ENCODE measurements at places on chromosomes 4 and X.

DNA sequence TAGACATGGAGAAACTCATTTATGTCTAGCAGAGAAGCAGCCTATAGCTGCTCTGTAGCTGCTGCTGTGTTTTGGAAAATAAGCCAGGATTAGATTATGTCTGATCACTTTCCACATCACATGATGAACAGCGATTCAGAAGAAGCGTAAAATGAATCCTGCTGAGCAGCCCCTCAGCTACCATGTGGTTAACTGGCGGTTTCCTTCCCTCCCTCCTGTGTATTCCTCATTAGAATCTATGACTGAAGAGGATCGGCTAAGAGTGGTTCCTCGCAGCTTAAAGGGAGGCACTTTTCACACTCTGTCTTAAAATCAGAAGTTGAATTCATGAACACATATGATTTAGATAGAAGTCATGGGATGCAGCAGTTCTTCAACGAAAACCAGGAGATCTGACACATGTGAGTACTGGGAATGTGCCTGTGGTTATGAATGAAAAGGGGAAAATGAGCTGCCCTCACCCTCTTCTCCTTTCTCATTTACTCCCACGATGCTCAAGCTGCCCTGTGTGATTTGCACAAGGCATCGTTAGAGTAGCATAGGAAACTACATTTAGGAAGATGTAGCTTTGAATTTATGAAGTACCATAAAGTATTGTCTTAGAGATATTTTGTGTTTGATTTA, at the start of gene PPEF1:
Gene PPEF1 (plus strand): TSS at position 220 of the 624 bp plus-strand sequence. CDS start 136 bp downstream, at position 356.
- DNase-seq: no peak

GRCh38 chr4:7829652-7830580, 109.7 kb downstream of the AFAP1 start:
- no peak for DNase-seq

DNA sequence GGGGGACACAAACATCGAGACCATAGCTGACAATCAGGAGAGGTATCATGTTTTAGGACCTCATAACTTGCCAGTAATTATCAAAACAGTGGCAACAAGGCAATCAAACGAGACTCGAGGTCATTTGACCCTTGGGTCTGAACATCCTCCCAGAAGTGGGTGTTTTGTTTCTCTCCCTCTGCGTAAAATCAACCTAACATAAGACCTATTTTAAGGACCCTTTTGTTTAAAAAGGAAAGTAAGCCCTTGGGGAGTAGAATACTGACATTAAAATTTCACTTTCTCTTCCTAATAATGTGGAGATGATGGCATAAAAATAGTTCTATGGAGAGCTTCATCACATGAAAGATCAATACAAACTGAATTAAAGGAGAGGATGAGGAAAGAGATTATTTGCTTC, 106.2 kb upstream of the PUDP start:
- DNase-seq: no peak

DNA sequence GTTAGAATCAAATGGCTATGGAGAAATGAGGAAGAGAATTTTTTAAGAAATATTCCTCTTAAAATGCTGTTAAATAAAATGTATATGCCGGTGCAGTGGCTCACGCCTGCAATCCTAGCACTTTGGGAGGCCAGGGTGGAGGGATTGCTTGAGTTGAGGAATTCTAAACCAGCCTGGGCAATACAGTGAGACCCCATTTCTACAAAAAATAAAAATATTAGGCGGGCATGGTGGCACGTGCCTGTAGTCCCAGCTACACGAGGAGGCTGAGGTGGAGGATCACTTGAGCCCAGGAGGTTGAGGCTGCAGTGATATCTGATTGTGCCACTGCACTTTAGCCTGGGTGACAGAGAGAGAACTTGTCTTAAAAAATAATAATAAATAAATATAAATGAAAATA, 7.9 kb upstream of the FUNDC1 start:
- DNase-seq: no peak

DNA sequence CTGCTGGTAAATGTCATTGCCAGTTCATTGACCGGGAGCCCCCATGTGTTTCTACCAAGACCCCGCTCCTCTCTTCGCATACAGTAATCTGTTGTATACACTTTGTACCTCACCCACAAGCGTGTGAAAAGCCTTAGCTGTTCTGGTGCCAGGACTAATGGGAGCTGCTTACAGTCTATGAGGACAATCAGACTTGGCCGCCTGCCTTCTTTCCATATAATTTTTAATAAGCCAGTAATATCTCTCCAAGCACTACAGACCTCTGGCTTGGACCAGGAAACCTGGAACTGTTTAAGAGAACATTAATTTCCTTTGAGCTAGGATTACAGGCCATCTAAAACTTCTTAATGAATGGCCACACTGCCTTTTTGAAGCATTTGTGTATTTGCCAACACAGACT, 149.7 kb upstream of the MSX1 start:
- no peak for DNase-seq

- no peak for DNase-seq
Observed at GRCh38 chrX:94854251-94854650, 1180.2 kb downstream of the FAM133A start.

DNA sequence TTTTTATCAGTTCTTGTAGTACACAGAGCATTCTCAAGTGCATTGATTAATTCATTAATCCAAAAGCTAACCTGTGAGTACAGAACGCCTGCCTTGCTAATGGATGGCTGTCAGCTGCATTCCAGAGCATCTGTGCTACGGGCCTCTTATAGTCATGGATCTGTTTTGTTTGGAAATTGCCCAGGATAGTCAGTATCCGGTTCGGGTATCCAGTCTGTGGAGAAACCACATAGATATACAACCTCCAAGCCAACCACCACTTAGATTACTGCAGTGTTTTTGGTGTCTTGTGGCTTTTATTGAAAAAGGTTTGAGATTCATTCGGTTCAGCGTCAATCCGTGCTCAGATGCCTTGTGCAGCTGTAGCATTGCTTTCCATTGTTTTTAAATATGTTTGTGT, 4.0 kb downstream of the LAP3 start:
- DNase-seq: no peak

GRCh38 chr4:38354421-38354820, 309.6 kb upstream of the KLF3 start:
- DNase-seq: no peak

DNA sequence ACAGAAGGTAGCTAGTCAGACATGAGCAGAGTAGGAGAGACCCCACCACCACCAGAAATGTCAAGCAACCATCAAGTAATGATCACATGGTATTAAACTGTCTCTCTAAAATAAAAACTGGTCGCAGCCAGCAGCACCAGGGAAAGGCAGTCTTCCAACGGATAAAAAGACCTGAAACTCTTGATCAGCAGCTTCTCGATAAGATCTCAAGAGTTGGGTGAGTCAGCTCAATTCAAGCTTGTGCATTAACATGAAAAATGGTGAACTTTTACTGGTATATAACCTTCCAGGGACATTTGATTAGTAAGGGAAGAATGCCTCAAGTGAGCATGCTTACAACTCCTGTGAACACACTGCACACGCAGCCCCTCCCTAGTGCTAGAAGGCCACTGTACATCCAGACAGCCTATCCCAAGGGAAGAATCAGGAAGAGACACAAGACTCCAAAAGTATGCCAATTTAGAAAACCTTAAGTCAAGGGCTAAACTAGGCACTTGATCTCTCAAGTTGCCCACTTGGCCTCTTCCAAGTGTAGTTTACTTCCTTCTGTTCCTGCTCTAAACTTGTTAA, 270.0 kb upstream of the GNPDA2 start:
- no peak for DNase-seq

GRCh38 chr4:85763202-85763601, 288.3 kb downstream of the ARHGAP24 start:
- DNase-seq: no peak

DNA sequence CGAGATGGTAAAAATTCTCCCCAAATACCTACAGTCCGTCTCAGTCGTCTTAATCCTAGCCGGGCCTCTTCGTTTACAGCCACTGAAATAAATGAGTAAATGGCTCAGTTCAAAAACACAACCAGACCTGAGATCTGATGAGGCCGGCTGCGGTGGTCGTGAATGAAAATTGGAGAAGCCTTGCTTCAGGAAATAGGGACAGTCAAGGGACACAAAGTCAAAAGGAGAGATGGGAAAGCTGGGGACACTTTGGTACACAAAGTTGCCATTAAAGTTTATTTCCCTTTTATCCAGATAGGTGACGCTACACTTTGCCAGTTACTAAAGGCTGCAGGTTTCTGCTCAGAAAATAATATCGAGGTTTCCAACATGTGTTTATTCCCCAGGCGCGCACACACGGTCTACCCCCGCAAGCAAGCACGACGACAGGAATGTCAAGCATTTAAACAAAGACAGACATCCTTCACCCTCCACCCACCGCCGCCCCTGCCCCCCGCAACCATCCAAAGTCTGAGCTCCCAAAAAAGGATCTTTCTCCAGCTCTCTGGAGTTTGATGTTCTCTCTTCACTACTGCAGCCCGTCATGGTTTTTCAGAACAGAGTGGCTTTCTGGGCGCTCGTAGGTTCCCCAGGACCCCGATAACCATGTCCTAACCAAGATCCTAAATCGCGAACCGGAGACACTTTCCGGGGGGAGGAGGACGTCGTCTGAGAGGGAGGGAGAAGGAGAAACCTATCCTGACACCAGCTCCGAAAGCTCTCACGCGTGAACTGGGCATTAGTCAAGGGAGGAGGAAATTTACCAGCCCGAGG, 1.3 kb upstream of the PCDH7 start:
- no peak for DNase-seq

DNA sequence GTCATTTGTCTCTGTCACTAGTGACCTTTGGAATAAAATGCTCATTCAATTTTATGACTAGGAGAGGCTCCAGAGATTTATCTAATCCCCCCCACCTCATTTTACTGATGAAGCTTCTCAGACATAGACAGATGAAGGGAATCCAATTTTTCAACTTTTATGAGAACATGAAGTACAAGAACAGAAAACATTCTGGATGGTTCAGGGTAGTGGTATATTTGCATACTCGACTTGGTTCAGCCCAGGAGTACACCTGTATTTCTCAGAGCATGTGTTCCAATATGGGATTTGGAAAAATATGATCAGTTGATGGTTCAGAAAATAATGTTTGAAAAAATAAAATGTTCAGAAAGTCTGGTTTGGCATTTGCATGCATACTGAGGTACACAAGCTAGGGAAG, 131.4 kb upstream of the GALNT7 start:
- no peak for DNase-seq

GRCh38 chr4:118935819-118936218, 47.2 kb downstream of the SYNPO2 start:
- no peak for DNase-seq

- DNase-seq: no peak
Observed at GRCh38 chr4:92235731-92236130, 68.0 kb upstream of the GRID2 start.

DNA sequence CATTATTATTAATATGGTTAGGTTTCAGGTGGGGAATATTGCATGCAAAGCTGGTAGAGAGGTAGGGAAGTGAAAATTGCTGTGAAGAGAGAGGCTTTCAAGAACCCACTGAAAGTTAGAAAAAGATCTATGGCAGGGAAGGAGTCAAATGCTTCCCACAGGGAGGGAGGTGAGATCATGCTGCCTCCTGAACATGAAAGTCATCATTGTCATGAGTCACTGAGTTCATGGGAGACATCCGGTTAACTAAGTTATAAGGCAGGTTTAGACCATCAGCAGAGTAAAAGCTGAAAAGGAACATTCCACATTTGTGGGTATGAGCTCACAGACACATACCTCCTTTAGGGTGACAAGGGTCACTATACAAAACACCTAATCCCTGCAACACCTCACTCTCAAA, 16.2 kb downstream of the GATB start:
- DNase-seq: no peak

- no peak for DNase-seq
Observed at GRCh38 chr4:2322227-2322626, 60.3 kb upstream of the MXD4 start.

GRCh38 chr4:48683784-48684666, 96.1 kb downstream of the FRYL start:
- DNase-seq: no peak

- DNase-seq: no peak
Observed at GRCh38 chr4:72430050-72430449, 139.0 kb downstream of the ADAMTS3 start.

DNA sequence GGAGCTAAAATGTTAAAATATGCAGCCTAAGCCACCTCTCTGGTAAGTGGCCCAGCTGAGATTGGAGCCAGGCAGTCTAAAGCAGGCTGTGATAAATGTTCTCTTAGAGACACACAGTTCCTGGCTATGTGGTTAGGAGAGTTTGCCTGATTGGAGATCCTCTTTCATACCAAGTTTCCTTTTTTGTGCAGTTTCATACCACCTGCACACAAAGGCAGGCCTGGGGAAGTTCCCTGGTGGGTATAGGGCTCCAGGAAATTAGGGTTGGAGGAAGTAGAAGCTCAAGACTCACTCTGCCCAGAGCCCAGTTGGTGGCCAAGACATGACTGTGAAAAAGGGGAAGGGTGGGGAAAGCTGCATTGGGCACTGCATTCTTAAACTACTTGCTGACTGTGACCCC, 16.9 kb downstream of the CYBB start:
- DNase-seq: no peak

DNA sequence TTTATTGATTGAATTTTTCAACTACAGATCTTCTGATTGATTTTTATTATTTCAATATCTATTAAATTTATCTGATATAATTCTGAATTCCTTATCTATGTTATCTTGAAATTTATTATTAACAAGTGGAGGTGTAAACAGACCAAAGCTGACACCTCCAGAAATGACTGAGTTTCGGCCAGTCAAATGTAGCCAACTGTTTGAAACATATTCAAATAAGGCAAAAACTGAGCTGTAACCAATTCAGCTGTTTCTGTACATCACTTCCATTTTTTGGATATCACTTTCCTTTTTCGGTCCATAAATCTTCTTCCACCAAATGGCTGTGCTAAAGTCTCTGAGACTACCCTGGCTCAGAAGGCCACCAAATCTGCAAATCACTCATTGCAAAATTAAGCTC, 2127.3 kb upstream of the AGA start:
- no peak for DNase-seq

DNA sequence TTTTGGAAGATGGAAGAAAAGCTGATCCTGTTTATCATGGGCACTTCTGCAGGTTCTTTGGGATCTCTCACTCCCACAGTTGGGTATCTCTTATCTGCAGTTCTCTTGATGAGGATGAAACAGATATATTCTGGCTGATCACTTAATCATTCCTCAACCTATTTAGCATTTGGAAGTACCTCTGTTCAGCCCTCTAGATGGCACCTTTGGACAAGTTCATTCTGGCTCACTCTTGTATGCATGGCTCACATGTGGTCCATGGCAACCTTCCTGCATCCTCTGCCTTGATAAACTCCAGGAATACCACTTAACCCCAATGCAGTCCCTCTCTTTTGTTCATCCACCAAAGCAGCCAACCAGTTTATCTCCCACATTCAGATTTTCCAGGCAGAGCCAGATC, 74.2 kb downstream of the SMARCA5 start:
- DNase-seq: no peak

DNA sequence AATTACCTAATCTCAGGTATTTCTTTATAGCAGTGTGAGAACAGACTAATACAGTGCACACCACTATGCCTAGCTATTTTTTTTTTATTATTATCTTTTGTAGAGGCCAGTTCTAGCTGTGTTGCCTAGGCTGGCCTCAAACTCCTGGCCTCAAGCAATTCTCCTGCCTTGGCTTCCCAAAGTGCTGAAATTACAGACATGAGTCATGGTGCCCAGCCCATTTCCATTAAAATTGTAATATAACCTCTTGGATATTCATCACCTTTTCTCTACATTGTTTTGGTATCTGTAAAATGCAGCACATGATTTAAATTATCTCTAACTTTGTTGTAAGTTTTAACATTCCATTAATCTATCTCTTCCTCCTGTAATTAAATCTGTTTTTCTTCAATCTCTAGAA, 2052.9 kb downstream of the ARAP2 start:
- DNase-seq: no peak

- DNase-seq: no peak
Observed at GRCh38 chr4:39814403-39815185, 116.7 kb downstream of the UBE2K start.
